A549 treated with CpdA at 1 μM for 4 hours (cell line): ENCODE measurements at places on chromosomes 5 and 9. TPM values are rescaled to one million over a fixed set of nuclear protein-coding genes. Genes with fewer than 3 reads are reported as not detected.

The PRUNE2 gene
- total RNA-seq = 0.01 TPM in 1 of 5 replicates, not detected in the others

The GRIN3A gene
- total RNA-seq = not detected in 5 replicates

The LECT2 gene
- total RNA-seq = not detected in 5 replicates

The NEUROG1 gene
- not detected in 5 replicates for total RNA-seq

The ASTN2 gene
- total RNA-seq = 4.3 to 6.8 TPM (median 5.5 TPM) in 5 replicates

The KIAA1958 gene
- total RNA-seq = 1.8 to 2.7 TPM (median 2.6 TPM) in 5 replicates
